ENCODE measurements at places on chromosomes 12 and 14. TPM values are rescaled to one million over a fixed set of nuclear protein-coding genes. Genes with fewer than 3 reads are reported as not detected.

Gene MMP14
- total RNA-seq, result 206 TPM

Gene NANOG
- total RNA-seq, result 0.57 TPM

DNA sequence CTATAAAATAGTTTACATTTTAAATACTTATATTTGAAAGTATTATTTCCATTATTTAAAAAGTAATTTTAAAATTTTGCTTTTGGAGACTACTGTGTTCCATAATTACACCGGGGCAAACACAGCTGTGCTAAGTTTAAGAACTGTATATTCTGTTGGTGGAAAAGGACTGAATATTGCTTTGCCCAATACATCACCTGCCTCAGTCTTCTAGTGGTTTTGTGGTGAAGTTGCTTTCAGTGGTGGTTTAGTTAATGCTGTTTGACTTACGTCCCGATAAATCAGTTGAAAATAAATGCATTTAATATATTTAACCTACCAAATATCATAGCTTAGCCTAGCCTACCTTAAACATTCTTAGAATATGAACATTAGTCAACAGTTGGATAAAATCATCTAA, 23.4 kb downstream of the FBXO34 start:
- peaks cover 2% of the 10 kb centered on the region for H3K4me1 ChIP-seq
- DNase-seq, result no peak
- no peaks in the 10 kb centered on the region for H3K36me3 ChIP-seq
- no peak overlapping the region for H3K27ac ChIP-seq
- no peaks in the 10 kb centered on the region for H3K27me3 ChIP-seq
- H3K4me3 ChIP-seq, result no peak overlapping the region

DNA sequence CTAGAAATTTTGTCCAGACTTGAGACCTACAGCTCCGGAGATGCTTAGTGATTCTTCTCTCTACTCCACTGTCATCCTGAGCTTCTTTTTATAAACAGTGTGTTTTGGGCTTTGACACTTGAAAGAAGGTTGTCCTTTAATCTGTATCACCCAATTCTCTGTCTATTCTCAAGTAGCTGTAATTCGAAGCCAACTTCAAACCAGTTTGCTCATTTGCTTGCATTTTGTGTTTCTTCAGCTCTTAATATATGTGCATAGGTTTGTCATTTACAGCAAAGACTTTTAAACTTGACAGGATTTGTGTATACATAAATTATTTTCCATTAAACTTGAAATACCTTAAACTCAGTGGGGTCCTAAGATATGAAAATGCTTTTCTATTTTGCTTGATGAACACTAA, 16.4 kb upstream of the MYBPC1 start:
- H3K4me1 ChIP-seq, result no peaks in the 10 kb centered on the region
- H3K4me3 ChIP-seq, result no peak overlapping the region
- H3K27me3 ChIP-seq, result no peaks in the 10 kb centered on the region
- H3K36me3 ChIP-seq, result no peaks in the 10 kb centered on the region
- DNase-seq, result no peak

DNA sequence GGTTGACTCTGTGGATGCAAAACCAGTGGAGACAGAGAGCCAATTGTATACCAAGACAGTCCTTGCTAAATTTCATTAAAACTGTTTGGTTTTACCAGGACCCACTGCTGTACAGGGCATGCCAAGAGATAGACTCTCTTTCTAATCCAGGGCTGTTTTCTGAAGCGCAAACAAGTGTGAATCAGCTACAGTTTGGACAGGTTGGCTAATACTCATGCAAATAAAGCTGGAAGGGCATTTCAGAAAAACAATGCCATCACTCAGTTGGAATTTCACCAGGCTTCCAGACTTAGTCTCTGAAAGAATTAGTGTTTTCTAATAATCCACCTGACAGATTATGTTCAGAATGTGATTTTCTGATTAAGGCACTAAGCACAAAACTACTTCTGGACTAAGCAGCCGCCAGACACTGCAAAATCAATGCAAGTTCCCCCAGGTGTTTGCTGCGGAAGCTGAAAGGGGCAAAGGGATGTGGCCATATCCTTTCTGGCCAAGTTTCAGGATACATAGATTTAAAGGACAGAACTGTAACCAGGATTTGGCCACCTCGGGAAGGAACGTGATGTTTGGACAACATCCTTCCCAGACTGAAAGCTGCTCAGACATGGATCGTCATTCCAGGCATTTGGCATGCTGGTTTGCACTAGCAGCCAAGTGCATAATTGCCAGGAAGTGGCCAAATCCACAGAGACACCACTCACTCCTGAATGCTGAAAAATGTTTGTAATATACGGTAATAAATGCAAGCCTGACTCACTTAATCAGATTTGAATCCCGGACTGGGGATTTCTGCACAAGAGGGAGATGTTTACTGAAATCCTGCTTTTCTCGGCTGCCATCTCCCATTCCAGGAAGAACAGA, 32.0 kb upstream of the CDKN3 start:
- DNase-seq, result no peak
- no peaks in the 10 kb centered on the region for H3K36me3 ChIP-seq
- H3K27ac ChIP-seq, result peak overlapping the region; percentile 2
- no peak overlapping the region for H3K4me3 ChIP-seq
- no peaks in the 10 kb centered on the region for H3K4me1 ChIP-seq
- no peaks in the 10 kb centered on the region for H3K27me3 ChIP-seq

GRCh38 chr12:124853781-124854636, 9.7 kb downstream of the SCARB1 start:
- H3K36me3 ChIP-seq, result no peaks in the 10 kb centered on the region
- no peak for DNase-seq
- H3K27me3 ChIP-seq, result no peaks in the 10 kb centered on the region
- H3K27ac ChIP-seq, result no peak overlapping the region
- H3K4me3 ChIP-seq, result no peak overlapping the region

GRCh38 chr12:57744194-57744776, 554 bp upstream of the TSPAN31 start:
- peak; percentile 94 for DNase-seq
- peaks cover 4% of the 10 kb centered on the region for H3K36me3 ChIP-seq
- no peaks in the 10 kb centered on the region for H3K27me3 ChIP-seq
- H3K4me3 ChIP-seq, result peak overlapping the region; percentile 36
- H3K27ac ChIP-seq, result peak overlapping the region; percentile 49

DNA sequence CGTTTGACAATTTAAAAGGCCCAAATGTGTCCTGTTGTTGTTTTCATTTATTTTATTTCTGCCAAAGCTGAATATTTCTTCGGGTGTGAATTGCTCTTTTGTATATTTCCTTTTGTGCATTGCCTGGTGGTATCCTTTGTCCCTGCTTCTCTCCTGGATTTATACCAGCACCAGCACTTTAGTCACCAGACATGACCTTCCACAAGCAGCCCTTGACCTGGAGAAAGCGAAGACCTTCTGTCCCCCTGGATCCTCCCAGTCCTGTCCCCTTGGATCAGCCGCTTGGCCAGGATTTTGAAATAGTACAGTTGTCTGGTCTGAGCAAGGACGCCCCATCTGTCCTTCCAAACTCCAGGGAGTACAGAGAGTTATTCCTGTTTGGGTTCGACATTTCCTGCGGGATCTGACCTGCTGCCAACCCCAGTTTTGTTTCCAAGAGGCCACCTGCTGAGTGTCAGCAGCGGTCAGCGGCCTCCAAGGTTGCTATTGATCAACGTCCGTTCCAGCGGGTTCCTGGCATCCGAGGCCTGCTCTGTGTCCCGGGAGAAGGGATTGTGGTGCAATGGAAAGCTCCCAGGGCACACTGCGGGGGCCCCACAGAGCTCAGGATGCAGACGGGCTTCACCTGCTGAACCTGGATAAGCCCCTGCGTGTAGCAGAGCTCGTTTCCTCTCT, 45.1 kb upstream of the CHGA start:
- no peak for DNase-seq
- H3K27ac ChIP-seq, result no peak overlapping the region
- no peak overlapping the region for H3K4me3 ChIP-seq
- H3K36me3 ChIP-seq, result no peaks in the 10 kb centered on the region
- H3K27me3 ChIP-seq, result no peaks in the 10 kb centered on the region

Data from aorta (tissue), 5 donors.